Astrocyte (in vitro differentiated cells and primary cell): ENCODE measurements at places on chromosomes 4 and X. TPM values are rescaled to one million over a fixed set of nuclear protein-coding genes. Genes with fewer than 3 reads are reported as not detected.

The CXCL1 gene
- total RNA-seq: 8.5 and 11.4 TPM in 2 replicates

The VCX3B gene
- total RNA-seq: not detected in 2 replicates

- H3K36me3 ChIP-seq: no peaks in the 10 kb centered on the region
- H3K27me3 ChIP-seq: no peaks in the 10 kb centered on the region
- no peak overlapping the region for H3K4me3 ChIP-seq
Measured at GRCh38 chrX:11458170-11458569, 165.0 kb downstream of the AMELX start.

The CRMP1 gene
- 59.6 and 67.4 TPM in 2 replicates for total RNA-seq

GRCh38 chr4:145347684-145348083, 134.0 kb upstream of the SMAD1 start:
- H3K27ac ChIP-seq: no peak overlapping the region
- no peaks in the 10 kb centered on the region for H3K36me3 ChIP-seq
- peak; percentile 90 for DNase-seq
- H3K4me3 ChIP-seq: no peak overlapping the region
- peaks cover 12% of the 10 kb centered on the region for H3K4me1 ChIP-seq

DNA sequence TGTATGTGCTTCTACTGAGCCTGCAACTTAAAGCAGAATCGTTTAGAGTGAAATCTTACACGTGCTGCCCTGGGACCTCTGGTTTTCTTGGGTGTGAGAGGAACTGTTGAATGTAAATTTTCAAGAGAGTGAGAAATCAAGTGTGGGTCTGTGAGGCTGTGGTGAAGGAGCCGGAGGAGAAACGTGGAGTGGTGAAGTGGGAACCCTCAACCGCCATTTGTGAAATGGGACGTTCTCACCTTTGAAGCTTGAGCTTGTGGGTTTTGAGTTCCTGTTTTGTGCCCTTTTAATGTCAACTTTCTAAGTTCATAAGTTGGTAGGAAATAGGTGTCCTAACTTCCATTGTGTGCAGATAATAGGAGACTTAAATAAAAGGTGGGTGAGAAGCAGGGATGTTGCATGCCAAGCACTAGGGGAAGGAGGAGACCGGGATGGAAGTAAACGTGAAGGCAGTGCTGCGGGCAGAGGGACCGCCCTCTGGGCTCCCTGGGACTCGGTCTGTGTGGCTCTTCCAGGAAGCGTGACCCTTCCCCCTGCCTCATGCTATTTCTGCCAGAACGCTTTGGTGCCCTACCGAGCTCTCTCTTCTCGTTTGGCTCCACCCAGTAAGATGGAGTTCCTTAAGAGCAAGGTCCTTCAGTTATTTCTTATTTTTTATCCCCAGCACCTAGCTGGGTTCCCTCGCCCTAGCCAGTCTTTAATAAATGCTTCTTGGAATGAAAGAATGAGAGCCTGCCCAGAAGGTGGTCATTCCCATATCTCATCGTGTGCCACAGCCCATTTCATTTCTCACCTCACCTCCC, 56.0 kb downstream of the TMEM131L start:
- no peak overlapping the region for H3K27ac ChIP-seq
- H3K4me3 ChIP-seq: no peak overlapping the region
- no peak for DNase-seq
- no peaks in the 10 kb centered on the region for H3K4me1 ChIP-seq
- no peaks in the 10 kb centered on the region for H3K36me3 ChIP-seq

The GABRG1 gene
- not detected in 2 replicates for total RNA-seq

The CLDN22 gene
- not detected in 2 replicates for total RNA-seq

GRCh38 chr4:144656850-144657249, 10.9 kb downstream of the HHIP start:
- H3K27me3 ChIP-seq: no peaks in the 10 kb centered on the region
- no peak overlapping the region for H3K27ac ChIP-seq
- H3K4me3 ChIP-seq: no peak overlapping the region

DNA sequence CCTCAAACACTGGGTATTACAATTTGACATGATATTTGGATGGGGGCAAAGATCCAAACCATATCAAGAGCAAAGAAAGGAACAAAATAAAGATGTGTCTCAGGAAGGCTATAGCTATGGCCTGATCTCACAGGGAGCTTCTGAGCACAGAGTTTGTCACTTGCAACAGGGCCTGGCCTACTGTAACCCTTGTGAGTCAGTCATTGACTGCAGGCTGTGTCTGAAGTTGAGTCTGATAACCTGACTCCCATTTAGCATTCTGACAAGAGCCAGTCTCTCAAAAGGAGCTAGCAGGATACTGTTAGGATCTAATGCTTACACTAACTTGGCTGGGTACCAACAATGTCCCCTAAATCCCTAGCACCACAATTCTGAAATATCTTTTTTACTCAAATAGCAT, 612.5 kb upstream of the TECRL start:
- no peaks in the 10 kb centered on the region for H3K27me3 ChIP-seq
- no peaks in the 10 kb centered on the region for H3K36me3 ChIP-seq
- no peak overlapping the region for H3K27ac ChIP-seq

The WFS1 gene
- total RNA-seq: 34.7 and 39.0 TPM in 2 replicates

GRCh38 chr4:171441300-171441941, 371.8 kb upstream of the GALNTL6 start:
- H3K27ac ChIP-seq: no peak overlapping the region
- H3K4me3 ChIP-seq: no peak overlapping the region
- no peak for DNase-seq
- no peaks in the 10 kb centered on the region for H3K36me3 ChIP-seq

The DRD5 gene
- not detected in 2 replicates for total RNA-seq

DNA sequence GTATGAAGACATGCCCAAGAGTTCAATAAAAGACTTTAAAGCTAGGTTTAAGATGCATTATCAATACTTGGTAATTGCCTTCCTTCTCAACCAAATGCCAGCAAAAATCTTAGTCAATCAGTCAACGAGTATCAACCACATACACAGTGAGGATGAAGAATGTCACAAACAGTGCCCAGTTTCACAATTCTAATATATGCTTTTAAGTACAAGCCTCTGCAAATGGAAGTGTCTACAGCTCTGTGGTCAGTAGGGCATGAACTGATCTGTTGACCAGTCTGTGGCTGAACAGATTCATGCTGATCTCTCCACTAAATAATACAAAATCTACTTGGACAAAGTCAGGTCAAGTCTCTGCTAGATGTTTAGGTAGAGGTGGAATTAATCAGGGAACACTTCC, 27.9 kb downstream of the PPARGC1A start:
- no peak overlapping the region for H3K4me3 ChIP-seq
- H3K4me1 ChIP-seq: no peaks in the 10 kb centered on the region
- no peak for DNase-seq
- H3K27ac ChIP-seq: no peak overlapping the region
- no peaks in the 10 kb centered on the region for H3K27me3 ChIP-seq

GRCh38 chrX:56986138-56986537, 9.2 kb downstream of the SPIN3 start:
- no peak overlapping the region for H3K4me3 ChIP-seq
- DNase-seq: no peak
- no peak overlapping the region for H3K27ac ChIP-seq

The MAGEB17 gene
- total RNA-seq: not detected in 2 replicates

- no peak overlapping the region for H3K4me3 ChIP-seq
- no peak overlapping the region for H3K27ac ChIP-seq
- H3K27me3 ChIP-seq: no peaks in the 10 kb centered on the region
- H3K36me3 ChIP-seq: peaks cover 4% of the 10 kb centered on the region
Measured at GRCh38 chrX:13741695-13742094, 7.1 kb downstream of the OFD1 start.
